ENCODE measurements at places on chromosomes 3 and 15. TPM values are rescaled to one million over a fixed set of nuclear protein-coding genes. Genes with fewer than 3 reads are reported as not detected.

DNA sequence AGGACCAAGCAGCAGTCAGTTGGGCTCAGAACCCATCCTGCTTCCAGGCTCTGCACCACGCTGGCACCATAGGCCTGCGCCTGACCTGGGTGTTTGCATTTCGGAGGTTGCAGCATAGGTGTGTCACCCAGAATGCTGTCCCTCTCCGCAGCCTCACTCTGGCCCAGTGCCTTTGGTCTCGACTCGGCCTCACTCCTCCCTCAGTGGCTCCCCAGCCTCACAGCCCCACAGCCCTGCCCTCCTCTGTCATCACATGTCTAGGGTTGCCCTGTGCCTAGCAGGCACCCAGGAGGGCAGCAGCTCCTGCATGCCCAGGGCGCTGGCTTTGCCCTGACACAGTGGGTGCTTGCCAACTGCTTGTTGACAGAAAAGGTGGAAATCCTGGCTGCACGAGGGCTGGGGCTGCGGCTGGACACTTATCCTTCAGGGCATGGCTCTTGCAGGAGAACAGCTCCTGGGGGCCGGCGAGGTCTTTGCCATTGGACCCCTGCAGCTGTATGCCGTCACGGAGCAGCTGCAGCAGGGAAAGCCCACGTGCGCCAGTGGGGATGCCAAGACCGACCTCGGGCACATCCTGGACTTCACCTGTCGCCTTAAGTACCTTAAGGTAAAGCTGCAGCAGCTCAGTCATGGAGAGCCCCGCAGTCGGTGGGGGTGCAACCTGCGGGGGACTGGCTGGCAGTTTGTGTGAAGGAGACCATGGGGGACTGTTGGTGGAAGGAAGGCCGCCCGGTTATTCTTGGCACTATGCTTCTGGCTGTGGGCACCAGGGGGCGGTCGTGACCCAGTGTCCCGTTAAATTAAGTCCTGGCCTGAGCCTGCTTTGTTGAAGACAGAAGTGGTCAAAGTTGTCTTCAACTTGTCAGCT is 16.2 kb downstream of the NISCH start:
- DNase-seq = peak; percentile 80

DNA sequence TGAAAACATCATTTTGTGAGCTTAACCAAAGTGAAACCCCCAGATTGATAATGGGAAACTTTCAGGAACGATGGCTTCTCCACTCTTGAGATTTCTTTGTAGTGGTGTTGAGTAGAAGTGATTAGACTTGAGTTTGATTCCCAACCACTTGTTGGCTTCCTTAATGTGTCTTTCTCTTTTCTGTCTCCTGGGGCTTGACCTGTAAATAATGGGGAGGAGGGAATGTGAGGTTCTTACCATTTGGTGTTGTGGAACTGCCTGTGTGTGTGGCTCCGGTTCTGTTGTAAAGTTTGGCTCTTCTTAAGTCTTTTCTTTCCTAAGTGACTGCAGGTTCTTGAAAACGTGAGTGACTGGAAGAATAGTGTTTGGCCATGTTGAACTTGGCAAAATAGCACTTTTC is 2.7 kb downstream of the CDV3 start:
- DNase-seq = no peak

- DNase-seq = no peak
Measured at GRCh38 chr15:57251308-57251707, 125.0 kb upstream of the CGNL1 start.

DNA sequence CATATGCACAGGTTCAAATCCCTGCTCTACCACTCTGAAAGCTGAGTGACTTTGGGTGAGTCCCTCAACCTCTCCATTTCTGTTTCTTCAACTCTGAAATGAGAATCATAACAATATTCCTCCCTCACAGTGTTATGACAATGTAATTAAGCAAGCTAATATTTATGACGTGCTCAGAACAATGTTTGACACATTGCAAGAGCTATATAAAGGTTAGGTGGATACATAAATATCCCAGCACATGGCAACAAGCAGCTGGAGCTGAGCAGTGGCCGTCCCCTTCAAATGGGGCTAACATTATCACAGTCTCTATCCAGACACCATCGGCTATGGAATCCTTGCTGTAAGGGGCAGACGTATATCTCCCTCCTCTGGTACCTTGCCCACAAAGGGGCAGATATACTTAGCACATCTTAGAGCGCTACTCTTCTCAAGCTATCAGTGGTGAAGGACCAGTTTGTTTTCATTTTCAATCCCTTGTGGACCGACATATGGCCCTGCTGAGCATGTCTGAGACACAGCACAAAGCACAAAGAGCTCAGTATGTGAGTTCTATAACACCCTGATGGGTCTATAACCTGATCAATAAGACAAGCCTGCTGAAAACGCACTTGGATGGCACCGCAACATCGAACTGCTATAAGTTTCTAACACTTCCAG is 80.9 kb downstream of the PRICKLE2 start:
- no peak for DNase-seq

Gene DNAH12
- 19.6 TPM for total RNA-seq

DNA sequence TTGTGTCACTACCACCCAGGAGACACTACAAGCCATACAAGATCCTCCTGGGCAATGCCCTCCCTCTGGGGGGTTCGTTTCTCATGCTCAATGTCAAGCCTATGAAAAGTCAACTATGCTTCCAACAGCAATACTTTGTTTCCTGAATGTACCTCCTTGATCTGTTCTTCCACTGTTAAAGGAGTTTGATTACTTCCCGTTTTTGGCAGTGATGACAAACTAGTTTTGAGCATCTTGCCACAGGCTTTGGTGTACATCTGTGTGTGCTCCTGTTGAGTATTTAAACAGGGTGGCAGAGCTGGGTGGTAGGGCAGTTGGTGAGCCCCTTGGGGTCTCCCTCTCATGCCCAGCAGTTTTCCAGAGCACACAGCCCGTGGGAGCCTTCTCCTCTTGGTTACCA is 81.4 kb downstream of the IL12A start:
- DNase-seq = no peak

Gene CCDC13
- total RNA-seq = 12.5 TPM

DNA sequence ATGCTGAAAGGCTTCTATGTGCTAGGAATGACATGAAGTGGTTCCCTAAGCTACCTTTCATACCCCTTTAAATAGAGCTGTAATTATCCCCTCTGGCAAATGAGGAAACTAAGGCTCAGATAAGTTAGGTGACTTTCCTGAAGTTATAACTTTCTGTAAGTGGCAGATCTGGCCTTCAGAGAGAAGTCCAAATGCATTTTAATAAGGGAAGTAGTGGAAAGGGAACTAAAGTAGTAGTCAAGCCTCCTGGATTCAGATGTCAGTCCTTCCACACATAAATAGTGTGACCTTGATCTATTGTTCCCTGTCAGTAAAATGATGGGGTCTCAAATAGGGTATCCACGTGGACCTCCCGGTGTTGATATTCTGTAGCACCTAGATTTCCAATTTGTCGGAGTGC is 277.7 kb downstream of the EDEM1 start:
- no peak for DNase-seq

Gene POLQ
- total RNA-seq = 7.7 TPM

Gene SPINK8
- total RNA-seq = not detected

- DNase-seq = no peak
Measured at GRCh38 chr3:4866866-4867265, 112.4 kb upstream of the BHLHE40 start.

DNA sequence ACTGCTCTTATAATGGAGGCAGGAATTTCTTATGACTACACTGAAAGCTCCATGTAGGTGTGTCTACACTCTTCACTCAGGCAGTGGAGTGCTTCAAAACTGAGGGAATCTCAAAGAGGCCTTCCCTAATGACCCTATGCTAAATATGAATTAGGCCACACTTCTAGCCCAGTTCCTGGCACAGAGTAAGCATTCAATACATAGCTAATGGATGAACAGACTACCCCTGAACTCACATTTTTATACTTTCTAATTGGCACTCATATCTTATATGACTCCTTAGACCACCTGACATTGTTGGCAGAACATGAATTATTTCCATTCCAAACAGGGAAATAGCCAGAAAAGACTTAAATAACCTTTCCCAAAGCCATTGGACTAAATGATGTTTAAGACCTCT is 3.4 kb downstream of the RARRES1 start:
- no peak for DNase-seq

Gene CAMK1
- 127 TPM for total RNA-seq

- no peak for DNase-seq
Measured at GRCh38 chr3:168117853-168118313, 22.2 kb upstream of the GOLIM4 start.

Gene DPPA2
- 10.2 TPM for total RNA-seq

- DNase-seq = no peak
Measured at GRCh38 chr3:34016925-34017587, 218.6 kb downstream of the PDCD6IP start.

DNA sequence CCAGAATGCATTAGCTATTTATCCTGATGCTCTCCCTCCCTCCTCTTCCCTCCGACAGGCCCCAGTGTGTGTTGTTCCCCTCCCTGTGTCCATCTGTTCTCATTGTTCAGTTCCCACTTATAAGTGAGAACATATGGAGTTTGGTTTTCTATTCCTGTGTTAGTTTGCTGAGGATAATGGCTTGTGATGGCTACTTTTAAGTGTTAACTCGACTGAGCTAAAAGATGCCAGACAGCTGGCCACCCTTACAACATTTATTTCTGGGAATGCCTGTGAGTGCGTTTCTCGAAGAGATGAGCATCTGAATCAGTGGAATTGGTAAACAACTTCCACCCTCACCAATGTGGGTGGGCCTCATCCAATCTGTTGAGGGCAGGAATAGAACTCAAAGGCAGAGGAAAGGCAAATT is 24.7 kb upstream of the TM2D3 start:
- no peak for DNase-seq

GRCh38 chr15:27260523-27260922 is 289.5 kb downstream of the GABRG3 start:
- no peak for DNase-seq

DNA sequence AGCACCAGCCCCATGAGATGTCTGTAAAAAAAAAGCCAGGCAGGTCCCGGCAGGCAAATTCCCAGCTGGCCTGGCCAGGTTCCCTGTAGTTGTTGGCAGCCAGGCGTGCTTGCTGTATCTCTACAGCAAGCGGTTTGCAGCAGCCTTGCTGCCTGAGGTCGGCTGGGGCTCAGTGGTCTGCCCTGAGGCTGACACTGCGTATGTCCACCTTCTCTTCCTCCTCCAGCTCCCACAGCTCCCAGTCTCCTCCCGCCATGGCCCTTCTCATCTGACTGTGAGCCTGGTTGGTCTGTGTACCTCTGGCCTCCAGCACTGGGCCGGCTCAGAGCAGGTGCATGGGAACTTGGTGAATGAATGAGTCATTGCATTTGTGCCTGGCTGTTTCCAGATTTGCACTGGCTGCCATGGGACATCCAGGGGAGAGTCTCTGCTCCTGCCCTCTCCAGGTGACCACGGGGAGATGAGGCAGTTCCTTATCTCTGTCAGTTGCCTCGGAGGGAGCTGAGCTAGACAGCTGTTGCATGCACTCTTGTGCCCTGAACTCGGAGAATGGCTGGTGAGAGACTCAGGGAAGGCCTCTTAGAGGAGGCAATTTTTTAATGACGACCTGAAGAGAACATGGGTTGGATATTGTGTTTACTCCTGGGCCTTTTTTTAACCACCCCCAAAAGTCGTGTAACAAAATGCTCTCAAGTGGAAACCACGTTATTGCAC is 43.0 kb downstream of the SPSB4 start:
- peak; percentile 54 for DNase-seq

DNA sequence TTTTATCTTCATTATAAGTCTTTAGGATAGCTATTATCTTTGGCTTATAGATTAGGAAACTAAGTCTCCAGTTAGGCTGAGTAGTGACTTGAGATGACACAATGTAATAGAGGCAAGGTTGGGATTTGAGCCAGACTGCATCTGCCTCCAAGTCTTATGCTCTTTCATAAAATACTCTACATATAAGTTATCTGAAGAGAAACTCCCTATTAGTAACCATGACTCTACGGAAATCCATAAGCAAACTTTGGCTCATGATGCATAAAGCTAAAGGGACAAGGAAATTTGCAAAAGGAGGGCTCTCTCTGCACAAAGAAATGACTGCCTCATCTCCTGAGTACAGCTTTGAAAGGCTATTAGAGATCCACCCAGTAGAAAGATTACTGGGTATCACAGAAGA is 77.6 kb upstream of the FRMD4B start:
- no peak for DNase-seq

Gene ZNF717
- total RNA-seq = 41.1 TPM

- no peak for DNase-seq
Measured at GRCh38 chr15:55372701-55373440, 35.3 kb downstream of the CCPG1 start.

GRCh38 chr15:72980661-72981060 is 71.6 kb upstream of the NEO1 start:
- DNase-seq = no peak

Gene RNF13
- total RNA-seq = 85.0 TPM

DNA sequence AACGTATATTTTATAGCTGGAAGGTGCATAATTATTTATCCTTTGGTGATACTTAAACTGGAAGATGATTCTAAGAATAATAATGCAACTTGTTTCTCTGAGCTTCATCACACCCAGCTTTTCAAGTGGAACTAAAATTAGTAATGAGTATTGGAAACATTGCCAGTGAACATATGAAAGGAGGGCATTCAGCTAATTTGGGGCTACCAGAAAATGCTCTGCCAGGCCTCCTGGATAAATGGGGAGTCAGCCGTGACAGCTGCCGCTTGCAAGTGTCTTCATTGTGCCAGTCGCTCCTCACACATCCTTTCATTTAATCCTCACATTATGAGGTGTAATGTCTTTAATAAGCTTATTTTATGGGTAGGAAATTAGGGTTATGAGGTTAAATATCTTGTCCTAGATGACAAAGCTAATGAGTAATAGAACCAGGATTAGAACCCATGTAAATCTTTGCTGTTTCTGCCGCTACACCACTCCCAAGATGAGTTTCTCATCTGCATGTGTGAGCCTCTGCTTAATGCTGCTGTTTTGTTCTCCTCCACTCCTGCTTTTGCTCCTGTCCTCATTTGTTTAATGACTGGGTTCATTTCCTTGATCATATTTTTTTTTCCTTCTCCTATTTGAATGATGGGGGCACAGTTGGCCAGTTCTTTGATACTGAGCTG is 155.7 kb downstream of the PLCL2 start:
- no peak for DNase-seq

Gene SLCO3A1
- 77.2 TPM for total RNA-seq

Gene PSMD2
- 289 TPM for total RNA-seq

- peak; percentile 84 for DNase-seq
Measured at GRCh38 chr15:64813075-64813474, 12.4 kb downstream of the PIF1 start.

- DNase-seq = peak; percentile 21
Measured at GRCh38 chr15:59532770-59533379, 78.7 kb upstream of the GCNT3 start.

GRCh38 chr3:159082519-159082918 is 280.7 kb downstream of the MFSD1 start:
- no peak for DNase-seq

- no peak for DNase-seq
Measured at GRCh38 chr3:64318001-64318400, 92.7 kb upstream of the PRICKLE2 start.

GRCh38 chr15:70742928-70743327 is 20.4 kb downstream of the UACA start:
- no peak for DNase-seq

DNA sequence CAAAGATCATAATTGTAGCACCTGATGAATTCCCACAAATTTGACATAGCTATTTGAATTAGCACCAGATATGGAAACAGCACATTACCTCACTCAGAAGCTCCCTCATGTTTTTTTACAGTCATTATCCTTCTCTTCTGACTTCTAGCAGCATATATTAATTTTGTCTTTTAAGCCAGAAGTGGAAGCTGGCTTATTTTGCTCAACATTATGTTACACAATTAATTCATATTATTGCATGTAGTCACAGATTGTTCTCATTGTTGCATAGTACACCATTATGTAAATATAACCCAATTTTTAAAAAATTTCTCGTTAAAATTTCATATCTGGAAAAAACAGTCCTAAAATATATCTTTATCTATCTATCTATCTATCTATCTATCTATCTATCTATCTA is 762.3 kb downstream of the TUSC7 start:
- DNase-seq = no peak

Gene SYNPR
- not detected for total RNA-seq

Data from testis (tissue), 5 donors.